GM03348 (cell line): ENCODE measurements at places on chromosomes 4 and X.

- DNase-seq = peak; percentile 60
Observed at GRCh38 chr4:174697202-174697601, 131.8 kb downstream of the GLRA3 start.

DNA sequence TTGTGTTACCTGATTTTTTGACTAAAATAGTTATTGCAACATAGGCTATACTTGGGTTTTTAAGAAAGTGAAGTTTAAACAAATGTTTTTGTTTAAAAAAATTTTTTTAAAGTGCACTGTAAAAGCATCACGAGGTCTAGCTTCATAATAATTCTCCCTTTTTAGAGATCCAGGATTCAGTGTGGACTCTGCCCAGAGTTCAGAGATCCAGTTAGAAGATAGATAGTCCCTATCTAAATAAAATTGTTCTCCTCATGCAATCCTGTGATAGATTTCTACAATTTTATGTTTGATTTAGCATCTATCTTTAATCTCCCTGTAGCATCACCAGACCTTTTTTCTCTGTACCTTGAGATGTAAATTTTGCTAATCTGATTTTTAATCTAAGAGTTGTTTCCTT lies 85.5 kb upstream of the HPGD start:
- DNase-seq = no peak

DNA sequence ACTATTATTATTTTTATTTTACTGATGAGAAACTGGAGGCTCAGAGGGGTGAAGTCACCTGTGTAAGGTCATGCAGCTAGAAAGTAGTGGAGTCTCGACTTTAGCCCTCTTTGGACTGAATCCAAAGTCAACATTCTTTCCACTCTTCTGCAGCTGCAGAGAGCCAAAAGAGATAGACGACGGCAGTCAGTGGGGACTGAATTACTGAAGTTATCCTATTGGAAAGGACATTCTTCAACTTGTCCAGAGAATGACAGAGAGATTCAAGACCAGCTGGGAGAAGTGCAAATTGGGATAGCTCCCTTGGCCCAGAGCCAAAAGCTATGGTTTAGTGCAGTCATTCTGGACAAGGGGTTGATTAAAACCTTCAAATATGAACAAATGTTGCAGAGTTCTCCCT lies 42.5 kb downstream of the VGLL1 start:
- no peak for DNase-seq

DNA sequence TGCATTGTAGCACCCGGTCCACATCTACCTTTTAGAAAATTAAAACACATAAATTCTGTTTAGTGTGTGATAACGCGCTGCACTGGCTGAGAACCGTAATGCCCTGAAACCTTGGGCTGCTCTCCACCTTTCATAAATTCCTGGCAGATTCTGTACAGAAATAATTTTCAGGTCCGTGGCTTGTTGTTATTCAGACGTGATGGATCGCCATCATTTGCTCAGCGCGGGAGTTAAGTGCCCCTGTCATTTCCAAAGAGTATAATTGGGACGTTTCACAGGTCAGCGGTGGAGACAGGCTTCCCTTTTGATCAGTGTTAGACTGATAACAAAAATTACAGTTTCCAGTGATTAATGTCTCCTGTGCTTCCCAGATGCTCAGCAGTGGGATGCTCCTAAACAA lies 16.5 kb downstream of the UVSSA start:
- no peak for DNase-seq

DNA sequence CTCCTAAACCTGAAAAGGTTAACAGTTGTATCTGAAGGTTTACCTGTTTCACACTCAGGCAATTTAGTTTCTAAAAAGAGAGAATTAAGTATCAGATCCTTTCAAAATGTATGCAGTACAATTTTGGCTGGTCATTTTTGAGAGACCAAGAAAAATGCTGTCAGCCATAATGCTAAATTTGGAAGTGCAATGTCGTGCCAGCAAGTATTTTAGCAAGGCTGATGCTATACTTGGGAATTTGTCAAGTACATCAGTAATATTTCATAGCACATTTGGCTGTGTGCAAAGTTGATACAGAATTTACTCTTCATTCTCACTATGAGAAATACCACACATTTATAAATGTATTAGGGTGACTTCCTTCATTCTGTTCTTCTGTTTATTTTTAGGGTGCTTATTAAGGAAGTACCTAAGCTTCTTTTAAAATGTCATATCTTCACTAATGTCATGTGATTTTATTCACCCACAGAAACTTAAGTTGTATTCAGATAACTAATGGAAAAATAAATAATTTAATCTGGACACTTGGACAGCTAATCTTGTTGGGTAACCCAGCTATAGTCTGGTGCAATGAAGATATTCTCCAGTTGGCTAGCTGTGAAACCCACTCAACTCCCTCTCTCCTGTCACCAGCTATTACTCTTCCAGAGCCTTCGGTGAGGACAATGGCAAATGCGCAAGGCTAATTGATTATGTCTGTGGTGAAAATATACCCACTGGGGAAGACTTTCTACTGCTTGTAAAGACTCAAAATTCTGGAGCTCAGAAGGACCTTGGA lies 84.2 kb upstream of the TLL1 start:
- DNase-seq = no peak

- peak; percentile 70 for DNase-seq
Observed at GRCh38 chr4:150302553-150302952, 224.3 kb downstream of the DCLK2 start.

GRCh38 chr4:8376361-8377102 lies 64.0 kb downstream of the ACOX3 start:
- DNase-seq = no peak

DNA sequence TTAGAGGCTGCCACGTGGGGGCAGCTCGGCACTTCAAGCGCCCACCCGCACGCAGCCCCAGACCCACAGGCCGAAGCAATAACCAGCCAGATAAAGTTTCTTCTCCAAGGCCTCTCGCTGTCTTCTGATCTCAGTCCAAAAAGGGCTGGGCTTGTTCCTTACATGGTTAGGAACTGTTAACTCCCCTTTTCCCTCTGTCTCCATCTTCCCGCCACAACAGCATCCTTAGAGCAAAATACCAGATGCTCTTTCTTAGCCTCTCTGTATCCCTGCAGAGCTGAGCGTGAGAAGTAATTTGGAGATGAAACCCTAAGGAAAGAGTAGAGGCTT lies 23.4 kb upstream of the KIAA1210 start:
- DNase-seq = no peak
